ENCODE measurements at places on chromosomes 4 and X.

GRCh38 chrX:10414862-10415261, 205.5 kb downstream of the MID1 start:
- no peak for DNase-seq

- no peak for DNase-seq
Measured at GRCh38 chr4:4325321-4325720, 35.3 kb downstream of the ZBTB49 start.

DNA sequence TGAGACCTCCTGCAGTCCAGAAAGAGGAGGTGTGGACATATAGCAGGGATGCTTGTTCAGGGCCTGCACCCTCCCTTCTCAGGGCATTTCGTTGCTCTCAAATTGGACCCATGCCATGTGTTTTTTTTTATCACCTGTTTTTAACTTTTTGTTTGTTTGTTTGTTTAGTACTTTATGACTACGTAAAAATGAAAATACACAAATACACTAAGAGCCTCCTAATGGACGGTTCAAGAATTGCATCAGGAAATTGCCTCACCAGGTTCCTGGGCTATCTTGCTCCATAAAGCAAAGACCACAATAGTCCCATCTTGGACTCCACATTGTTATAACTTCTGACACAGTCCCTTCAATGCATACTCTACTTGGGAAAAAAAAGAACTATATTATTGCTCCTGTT, 1685.9 kb upstream of the TENM3 start:
- DNase-seq = no peak

GRCh38 chr4:574346-575161, 1.5 kb downstream of the TMEM271 start:
- no peak for DNase-seq

- DNase-seq = no peak
Measured at GRCh38 chr4:86130160-86130933, 229.5 kb downstream of the MAPK10 start.

- no peak for DNase-seq
Measured at GRCh38 chr4:5734853-5735252, 23.9 kb downstream of the EVC start.

GRCh38 chr4:81756973-81757372, 285.3 kb upstream of the RASGEF1B start:
- no peak for DNase-seq

DNA sequence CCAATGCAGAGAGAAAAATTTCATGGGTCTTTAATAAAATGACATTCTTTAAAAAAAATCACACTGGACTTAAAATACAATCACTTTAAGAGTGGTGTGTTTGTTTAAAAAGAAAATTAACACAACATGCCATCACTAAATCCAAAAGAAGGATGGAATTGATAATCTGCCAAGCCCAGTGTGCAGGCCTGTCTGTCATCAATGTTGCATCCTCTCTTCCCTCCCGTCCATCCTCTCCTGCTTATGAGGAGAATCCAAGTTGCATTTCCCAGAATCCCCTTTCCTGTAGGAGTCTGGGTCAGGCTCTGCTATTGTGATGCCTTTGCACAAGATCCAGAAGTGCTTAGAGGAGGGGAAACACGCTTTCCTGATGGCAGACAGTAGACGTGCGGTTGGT, 169.4 kb downstream of the MID1 start:
- no peak for DNase-seq

All from mesothelial cell of epicardium (in vitro differentiated cells).